ENCODE measurements at places on chromosomes 7 and 10.
A peak's percentile ranks its signal among the peaks of the same experiment; 100 is the strongest.

GRCh38 chr7:113550966-113551365 lies 367.8 kb downstream of the PPP1R3A start:
- DNase-seq: no peak

DNA sequence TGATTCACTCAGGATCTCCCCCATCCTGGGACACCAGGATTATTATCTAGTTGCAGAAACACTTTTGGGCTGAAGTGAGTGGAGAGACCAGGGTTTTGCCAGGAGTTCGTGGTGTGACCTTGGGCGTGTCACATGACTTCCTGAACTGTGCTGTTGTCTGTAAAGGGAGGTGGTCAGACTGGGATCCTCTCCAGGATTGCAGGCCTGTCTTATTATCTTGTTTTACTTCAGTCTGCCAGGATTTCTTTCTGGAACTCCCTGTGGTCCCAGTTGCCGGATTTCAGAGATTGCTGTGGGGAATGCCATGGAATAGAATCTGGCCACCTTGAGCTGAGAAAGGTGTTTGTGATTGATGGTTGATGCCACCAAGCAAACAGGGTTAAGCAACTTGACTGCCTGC lies 35.8 kb downstream of the CRCP start:
- DNase-seq: peak; percentile 30

DNA sequence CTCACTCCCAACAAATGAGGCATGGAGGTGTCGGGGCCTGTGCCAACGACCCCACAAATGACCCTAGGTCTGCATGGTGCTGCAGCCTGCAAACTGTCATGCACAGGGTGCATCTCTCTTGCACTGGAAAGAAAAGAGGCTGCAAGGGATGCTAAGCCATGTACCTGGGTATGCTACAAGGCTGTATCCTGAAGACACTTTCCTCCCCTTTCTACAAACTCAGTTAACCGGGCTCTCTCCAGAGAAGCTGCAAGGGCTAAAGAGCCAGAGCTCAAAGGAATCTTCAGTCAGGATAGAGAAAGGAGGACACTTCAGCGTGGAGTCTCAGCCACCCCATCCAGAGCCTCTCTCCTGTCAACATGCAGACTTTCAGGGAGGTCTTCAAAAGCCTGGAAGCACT lies 449.0 kb downstream of the GRID1 start:
- DNase-seq: no peak

GRCh38 chr10:10540398-10540797 lies 477.3 kb upstream of the CELF2 start:
- no peak for DNase-seq

- DNase-seq: peak; percentile 79
These were observed at the start of gene TSPAN13 for GRCh38 chr7:16753102-16753931. Gene TSPAN13, plus strand, starts transcription at chr7:16753755. Its CDS starts 213 bp downstream, at chr7:16753968.
